Umbilical cord (tissue), 2 donors: ENCODE measurements at places on chromosomes 6 and 20.
A peak's percentile ranks its signal among the peaks of the same experiment; 100 is the strongest.

- DNase-seq, result peak; percentile 61
These were observed 664.8 kb upstream of the MMS22L start for GRCh38 chr6:97947841-97948240.

GRCh38 chr20:14700639-14700960 lies 363.2 kb upstream of the FLRT3 start:
- DNase-seq, result peak; percentile 56

GRCh38 chr6:3214898-3215297 lies 12.6 kb downstream of the TUBB2B start:
- no peak for DNase-seq

GRCh38 chr20:24961384-24962181 lies 12.5 kb downstream of the CST7 start:
- no peak for DNase-seq

GRCh38 chr20:25259358-25259757 lies 11.5 kb downstream of the PYGB start:
- DNase-seq, result no peak

DNA sequence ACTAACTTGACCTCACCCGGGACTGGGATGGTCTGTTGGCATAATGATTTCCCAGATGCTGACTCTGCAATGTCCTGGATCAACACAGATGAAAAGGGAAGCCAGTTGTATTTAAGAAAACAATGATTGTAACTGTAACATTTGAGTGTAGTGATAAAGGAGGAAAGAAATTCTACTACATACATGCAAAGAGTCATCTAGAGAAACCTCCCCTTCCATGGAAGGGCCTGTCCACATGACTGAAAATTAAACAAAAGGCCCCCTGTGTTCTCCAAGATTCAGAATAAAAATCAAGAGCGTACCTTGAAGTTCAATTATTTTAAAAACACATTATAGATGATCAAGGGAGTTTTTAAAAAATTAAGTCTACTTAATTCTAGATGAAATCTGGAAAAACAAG lies 151.2 kb downstream of the FOXC1 start:
- DNase-seq, result no peak

- no peak for DNase-seq
These were observed 264.2 kb downstream of the SYNE1 start for GRCh38 chr6:152372945-152373344.

GRCh38 chr6:111579816-111580215 lies 25.9 kb downstream of the TRAF3IP2 start:
- no peak for DNase-seq

DNA sequence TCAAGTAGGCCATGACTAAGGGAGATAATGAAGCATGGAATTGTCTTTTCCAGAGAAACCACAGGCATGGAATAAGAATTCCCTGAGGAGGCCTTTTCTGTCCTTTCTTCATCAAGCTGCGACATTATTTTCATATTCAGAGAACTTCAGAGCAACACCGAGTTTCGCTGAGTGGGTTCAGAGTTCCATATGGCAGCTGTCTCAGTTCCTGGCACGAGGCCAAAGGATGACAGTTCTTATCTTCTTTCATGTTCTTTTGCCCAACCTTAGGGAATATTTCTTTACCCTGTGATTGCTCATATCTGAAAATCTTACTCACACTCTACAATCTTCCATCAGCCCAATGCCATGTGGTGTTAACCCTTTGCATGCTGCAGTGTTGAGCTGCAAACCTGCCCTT lies 135.3 kb upstream of the BMP2 start:
- DNase-seq, result peak; percentile 79

GRCh38 chr6:169491482-169491881 lies 210.3 kb downstream of the WDR27 start:
- peak; percentile 50 for DNase-seq

DNA sequence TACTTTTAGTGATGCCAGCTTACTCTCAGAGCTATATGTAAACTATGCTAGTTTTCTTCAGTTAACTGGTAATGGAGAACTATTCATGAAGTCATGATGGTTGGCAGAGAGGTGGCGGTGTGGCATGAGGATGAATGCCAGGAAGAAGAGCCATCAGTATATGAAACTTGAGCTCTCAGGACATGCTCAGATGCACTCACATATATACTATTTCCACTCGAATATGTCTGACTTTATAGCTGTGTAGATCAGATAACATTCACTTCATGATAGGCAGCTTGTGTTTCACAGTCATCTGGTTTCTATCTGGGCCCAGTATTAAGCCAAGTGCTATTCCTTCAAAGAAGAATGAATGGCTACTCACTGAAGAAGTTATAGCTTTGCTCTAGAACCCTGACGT lies 46.2 kb upstream of the CEP85L start:
- DNase-seq, result no peak

GRCh38 chr6:153959276-153959675 lies 79.8 kb upstream of the OPRM1 start:
- DNase-seq, result no peak

GRCh38 chr20:40575851-40576250 lies 113.2 kb downstream of the MAFB start:
- DNase-seq, result no peak

DNA sequence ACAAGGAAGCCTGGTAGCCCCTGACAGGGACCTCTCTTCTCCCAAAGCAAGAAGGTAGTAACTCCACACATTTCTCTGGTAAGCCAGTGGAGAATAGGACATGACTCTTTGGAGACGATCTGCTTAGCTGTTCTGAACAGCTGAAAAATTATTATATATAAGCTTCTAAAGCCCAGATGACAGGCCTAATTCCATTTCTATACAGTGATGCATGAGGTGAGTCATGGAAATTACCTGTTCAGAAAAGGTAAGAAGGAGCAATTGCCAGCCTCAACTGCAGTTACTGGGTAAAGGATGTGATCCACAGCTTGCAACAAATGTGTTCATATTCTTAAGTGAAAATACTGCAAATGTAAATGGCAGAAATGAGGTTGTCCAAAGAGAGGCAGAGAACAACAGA lies 54.0 kb downstream of the PREP start:
- no peak for DNase-seq
